ENCODE measurements at places on chromosomes 12 and 14.

DNA sequence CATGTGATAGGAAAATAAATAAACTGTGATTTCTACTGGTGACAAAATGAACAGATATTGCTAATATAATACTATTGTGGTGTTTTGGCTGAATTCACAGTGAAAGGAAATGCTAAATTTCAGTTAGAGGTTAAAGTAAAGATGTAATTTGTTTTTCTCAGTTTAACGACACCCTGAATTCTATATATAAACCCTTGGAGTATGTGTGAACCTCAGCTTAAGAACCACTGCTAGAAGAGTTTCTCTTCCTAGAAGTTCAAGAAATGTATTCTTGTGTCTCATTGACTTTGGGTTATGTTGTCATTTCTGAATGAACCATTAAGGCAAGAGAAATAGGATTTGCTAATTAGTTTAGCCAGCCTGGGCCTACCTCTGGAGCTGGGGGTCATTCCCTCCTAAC is 8.2 kb downstream of the FBXO34 start:
- no peak for DNase-seq

- no peak for DNase-seq
These were observed 306.3 kb upstream of the FLRT2 start for GRCh38 chr14:85223667-85224066.

DNA sequence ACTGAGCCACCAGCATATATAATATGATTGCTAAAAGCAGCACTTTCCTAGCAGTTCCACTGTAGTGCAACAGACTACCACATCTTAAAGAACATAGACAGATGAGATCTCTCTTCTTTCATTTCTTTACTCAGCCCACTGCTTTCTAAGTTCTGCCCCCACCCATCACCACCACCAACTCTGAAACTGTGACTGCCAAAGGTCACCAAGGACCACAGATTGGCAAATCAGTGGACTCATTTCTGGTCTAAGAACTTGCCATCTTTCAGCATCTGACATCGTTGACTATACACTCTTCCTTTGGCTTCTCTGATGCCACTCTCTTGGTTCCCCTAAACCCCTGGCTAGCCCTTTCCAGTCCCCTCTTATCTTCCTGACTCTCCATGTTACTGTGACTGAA is 38.4 kb downstream of the IFNG start:
- DNase-seq, result no peak

DNA sequence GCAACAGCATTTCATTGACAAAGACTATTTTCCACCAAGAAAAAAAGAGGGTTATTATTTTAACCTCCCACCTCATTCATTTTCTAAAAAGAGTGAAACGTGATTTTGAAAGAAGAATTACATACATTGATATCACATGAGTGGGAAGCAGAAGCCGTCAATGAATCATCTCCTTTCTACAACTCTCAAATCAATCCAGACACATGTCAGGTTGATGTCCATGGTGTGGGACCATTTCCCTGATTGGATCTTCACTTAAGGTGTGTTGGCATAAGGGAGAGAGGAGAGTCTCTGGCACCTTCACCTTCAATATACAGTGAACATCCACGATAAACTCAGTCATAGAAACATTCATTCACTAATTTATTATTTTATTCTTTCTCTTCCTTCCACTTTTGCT is 1095.1 kb downstream of the BCL11B start:
- DNase-seq, result no peak

- no peak for DNase-seq
These were observed 82.6 kb downstream of the NTF3 start for GRCh38 chr12:5514545-5514944.

DNA sequence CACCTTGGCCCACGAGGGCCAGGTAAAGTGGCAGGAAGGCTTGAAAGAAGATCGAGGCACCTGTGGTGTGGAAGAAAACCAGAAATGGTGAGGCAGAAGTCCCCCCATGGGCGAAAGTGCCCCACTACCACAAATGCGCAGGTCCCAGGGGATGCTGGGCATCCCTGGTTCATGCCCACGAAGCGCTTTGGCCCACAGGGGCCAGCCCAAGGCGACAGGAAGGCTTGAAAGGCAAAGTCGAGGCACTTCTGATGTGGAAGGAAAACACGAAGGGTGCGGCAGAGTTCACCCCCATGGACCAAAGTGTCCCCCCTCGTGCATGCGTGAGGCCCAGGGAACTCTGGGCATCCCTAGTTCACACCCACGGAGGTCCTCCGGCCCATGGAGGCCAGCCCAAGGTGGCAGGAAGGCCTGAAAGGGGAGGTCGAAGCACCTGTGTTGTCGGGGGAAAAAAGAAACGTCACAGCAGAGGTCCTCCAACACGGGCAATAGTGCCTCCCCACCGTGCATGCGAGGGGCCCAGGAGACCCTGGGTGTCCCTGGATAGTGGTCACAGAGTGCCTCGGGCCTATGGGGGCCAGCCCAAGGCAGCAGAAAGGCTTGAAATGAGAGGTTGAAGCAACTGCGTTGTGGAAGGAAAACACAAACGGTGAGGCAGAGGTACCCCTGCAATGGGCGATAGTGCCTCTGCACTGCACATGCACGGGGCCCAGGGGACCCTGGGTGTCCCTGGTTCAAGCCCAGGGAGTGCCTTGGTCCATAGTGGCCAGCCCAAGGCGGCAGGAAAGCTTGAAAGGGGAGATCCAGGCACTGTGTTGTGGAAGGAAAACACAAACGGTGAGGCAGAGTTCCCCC is 373.9 kb downstream of the ALG10 start:
- no peak for DNase-seq

GRCh38 chr12:105391231-105391630 is 60.7 kb downstream of the C12orf75 start:
- DNase-seq, result no peak

GRCh38 chr14:56490379-56490778 is 89.2 kb upstream of the TMEM260 start:
- peak; percentile 69 for DNase-seq

GRCh38 chr12:28998662-28999120 is 150.4 kb upstream of the FAR2 start:
- no peak for DNase-seq

DNA sequence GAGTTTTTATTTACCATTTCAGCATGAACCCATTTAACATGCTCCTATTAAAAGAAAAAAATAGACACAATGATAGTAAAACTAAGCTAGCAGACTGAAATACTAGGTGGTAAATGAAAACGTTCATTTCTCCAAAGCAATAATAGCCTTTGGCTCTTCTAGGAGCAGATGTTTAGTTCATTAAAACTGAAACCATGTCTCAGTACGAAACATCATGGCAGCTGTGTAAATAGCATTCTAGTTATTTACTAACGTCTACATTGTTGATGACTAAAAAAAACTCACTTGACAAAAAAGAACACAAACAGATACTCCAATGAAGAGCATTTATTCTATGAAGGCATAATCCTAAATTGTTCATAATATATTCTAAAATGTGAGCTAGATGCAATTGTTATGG is 17.9 kb downstream of the RECQL start:
- DNase-seq, result peak; percentile 90

- DNase-seq, result no peak
These were observed 38.1 kb downstream of the TXNDC16 start for GRCh38 chr14:52514046-52514811.

DNA sequence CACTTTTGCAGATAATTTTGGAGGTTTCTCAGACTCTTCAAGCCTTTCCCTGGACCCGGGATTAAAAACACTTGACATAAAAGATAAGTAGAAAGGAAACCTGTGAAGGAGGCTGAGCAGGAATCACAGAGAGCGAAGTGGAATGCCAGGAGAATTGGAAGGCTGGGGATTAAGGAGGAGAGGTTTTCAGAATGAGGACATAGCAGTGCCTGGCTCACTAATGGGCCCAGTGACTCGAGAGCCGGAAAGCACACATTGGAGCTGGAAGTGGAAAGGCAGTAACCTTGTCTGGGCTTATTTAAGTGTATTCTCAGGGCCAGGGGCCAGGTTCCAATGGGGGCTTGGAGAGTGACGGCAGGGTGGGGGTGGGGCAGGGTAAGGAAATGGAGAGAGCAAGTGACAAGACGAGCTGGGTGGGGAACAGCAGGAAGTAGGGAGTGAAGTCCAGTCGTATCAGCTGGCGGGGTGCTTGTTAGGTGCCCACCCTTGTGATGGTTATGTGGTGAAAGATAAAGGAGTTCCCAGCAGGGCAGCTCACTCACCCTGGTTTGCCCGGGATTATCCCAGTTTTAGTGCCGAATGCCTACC is 13.1 kb downstream of the EVL start:
- DNase-seq, result no peak

All from NCI-H2081 (cell line).